ENCODE measurements at places on chromosomes 3 and 15. TPM values are rescaled to one million over a fixed set of nuclear protein-coding genes. Genes with fewer than 3 reads are reported as not detected.

GRCh38 chr3:170636400-170636973 lies 50.6 kb upstream of the SLC7A14 start:
- DNase-seq, result no peak

DNA sequence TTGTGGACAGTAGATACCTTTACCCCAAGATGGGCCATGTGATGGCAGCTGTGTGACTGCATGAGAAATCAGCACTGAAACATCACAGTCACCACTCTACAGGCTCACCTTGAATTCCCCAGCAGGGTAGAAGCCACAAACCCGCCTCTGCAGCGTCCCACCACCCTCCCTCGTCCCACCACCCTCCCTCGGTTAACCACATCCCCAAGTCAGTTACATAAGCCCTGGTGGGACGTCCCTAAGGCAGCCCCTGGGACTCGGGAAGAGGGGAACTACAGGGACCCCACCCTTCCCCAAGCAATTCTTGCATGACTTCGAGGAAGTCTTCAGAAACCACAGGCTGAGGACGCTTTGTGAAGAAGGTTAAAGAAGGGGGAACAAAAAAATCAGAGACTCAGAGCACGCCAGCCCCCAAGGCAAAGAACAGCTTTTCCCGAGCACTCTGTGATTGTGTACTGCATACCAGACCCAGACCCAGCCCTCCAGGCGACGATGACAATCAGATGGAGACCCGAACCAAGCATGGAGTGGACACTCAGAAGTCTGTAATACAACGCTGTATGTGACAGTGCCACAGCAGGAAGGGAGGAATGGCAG lies 60.5 kb downstream of the SH3BP5 start:
- DNase-seq, result peak; percentile 75

FGF12 gene
- not detected for total RNA-seq

DNA sequence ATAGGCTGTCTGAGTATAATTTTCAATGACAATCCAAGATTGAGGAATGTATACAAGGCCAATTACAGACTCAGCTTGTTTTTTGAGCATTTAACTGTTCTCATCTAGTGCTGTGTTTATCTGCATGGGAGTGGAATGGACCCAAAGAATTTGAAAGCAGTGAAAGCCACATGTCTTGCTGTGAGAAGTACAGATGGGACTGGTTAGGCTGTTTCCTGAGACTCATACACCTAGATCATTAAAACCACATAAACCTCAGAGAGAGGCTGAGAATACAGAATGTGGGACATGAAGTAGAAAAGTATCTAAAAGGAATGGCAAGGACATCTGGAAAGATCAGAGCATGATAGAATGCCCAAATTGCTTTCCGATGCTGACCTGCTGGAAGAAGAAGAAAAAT lies 224.6 kb downstream of the NLGN1 start:
- DNase-seq, result no peak

- no peak for DNase-seq
Observed at GRCh38 chr3:29554566-29554965, 273.7 kb downstream of the RBMS3 start.

DNA sequence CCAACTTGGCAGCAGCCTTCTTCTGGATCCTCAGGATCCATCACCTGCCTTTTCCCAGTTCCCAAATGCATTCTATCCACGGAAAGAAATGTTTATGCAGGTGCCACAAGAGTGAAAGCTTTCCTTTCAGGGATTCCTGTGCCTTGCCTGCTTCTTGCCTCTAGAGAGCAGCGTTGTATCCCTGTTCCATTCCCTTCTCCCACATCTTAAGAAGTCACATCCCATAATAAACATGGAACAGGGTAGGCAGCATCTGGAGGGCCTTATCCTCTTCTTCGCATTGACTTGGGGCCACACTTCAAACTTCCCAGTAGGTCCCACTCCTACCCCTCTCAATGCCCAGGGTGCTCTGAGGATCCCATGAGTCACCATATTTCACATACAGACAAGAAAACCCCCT lies 72.7 kb upstream of the DCLK3 start:
- no peak for DNase-seq

DNA sequence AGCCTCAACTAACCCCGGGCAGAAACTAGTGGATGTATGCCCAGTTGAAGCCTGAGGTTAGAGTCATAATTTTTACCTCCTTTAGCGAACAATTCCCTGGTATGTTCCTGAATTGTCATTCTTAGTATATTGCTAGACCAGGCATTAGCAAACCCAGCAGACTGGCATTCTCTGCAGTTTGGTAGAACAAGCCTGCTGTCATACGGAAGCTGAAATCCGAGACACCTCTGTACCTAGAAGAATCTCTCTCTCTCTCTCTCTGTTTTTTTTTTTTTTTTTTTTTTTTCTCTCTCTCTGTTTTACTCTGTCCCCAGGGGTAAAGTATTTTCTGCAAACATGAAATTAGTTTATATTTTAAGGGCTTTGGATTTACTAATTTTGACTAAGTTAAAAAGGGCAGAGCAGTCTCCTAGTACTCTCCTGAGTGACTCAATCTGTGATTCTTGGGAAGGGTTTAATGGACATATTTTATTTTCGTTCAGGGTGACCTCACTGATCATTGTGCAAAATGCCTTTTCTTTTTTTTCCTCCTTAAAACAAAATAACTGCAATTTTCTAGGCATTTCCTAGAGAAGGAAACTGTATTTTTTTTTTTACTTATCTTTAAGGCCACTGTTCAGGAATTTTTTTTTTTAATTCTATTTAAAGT lies 133.6 kb upstream of the ICE2 start:
- no peak for DNase-seq

GRCh38 chr3:123353850-123354233 lies 95.0 kb downstream of the ADCY5 start:
- DNase-seq, result no peak

AGBL1 gene
- 0.14 TPM for total RNA-seq
